LNCaP clone FGC (cell line): ENCODE measurements at places on chromosomes 5 and 9.
A peak's percentile ranks its signal among the peaks of the same experiment; 100 is the strongest.

- no peak for DNase-seq
Measured at GRCh38 chr9:125621170-125621569, 85.8 kb downstream of the MAPKAP1 start.

DNA sequence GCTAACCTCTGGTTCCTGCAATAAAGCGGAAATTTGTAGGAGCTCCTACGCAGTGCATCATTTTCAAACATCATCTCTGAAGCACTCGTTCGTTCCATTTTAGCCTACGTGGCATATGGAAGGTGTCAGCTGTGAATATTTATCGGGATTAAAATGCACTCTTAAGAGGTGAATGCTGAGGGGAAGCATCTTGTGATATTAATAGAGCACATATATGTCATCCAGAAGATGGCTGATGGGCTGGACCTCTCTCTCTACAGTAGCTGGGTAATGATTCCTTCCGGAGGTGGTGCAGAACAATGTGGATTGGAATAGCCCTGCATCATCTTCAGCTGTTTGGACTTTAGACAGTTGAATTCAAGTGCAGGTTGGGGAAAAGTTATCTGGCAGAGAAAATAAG, 478.7 kb downstream of the DMAC1 start:
- no peak for DNase-seq

GRCh38 chr9:88388203-88388885, at the start of gene SPIN1:
TSS of gene SPIN1 (plus strand) at chr9:88388444. CDS start at chr9:88426540, 38,096 bp downstream.
- no peak for DNase-seq

- no peak for DNase-seq
Measured at GRCh38 chr5:33994845-33995244, 10.4 kb upstream of the SLC45A2 start.

DNA sequence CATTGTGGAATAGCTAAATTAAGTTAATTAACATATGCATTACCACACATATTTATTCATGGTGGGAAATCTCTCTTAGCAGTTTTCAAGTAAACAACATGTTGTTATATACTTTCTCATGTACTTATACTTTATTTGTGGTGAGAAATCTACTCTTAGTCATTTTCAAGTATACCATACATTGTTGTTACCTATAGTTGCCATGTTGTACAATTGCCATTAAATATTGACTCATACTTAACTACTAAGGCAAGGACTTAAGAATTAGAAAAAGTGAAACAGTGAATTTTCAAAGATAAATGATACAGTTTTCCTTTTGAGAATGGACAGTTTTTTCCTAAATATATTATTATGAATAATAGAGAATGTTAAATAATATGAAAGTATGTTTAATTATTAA, 27.7 kb downstream of the UGCG start:
- DNase-seq, result no peak

- no peak for DNase-seq
Measured at GRCh38 chr9:69044240-69045219, 9.0 kb downstream of the FXN start.

DNA sequence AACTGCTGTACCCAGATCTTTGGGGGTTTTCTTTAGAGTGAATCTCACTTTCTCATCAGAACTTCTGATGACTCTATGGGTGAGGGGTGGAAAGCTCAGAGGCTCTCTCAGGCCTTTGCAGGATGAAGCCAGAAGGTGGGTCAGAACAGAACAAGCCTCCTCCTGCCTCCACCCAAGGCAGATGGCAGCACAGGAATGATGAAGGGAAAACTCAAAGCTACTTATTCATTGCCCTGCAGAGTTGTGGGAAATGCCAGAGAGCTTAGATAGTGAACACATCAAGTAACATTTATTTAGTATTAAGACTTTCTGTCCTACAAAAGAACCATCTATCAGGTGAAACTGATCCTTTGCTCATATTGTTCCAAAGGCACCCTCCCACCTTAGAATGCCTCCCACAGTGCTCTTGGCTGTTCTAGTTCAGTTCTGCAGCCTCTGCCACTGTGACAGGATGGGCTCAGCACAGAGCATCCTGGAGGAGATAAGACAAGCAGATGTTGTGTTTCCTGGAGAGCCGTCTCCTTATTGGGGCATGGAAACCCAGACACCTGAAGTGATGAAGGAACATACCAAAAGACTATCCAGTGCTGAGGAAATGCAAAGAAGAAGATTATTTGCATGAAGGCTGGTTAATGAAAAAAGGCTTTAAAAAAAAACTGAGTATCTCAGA, 146.6 kb downstream of the ADAMTS12 start:
- no peak for DNase-seq

DNA sequence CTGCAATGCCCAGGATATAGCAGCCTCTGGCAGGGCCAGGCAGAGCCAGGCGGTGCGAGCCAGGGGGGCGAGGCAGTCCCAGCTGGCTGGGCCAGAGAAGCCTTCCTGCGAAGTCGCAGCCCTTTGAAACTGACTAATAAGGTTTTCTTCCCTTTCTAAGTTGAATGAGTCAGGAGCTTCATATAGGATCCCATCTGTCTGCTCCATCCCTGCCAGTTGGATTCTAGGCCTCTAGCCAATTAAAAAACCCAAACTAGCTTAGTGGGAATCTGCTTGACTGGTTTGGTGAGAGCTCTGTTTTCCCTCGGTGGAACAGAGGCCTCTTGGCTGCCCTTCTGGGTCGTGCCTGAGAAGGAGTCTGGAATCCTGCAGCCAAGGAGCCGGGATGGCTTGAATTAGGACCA, 70.1 kb upstream of the RAPGEF1 start:
- DNase-seq, result peak; percentile 78

- DNase-seq, result no peak
Measured at GRCh38 chr5:81134066-81134465, 99.1 kb upstream of the CKMT2 start.

GRCh38 chr5:10440367-10440990, 1.2 kb upstream of the ROPN1L start:
- no peak for DNase-seq

- DNase-seq, result no peak
Measured at GRCh38 chr5:82058710-82059109, 86.9 kb downstream of the ATG10 start.
